Pancreas (tissue), 10 donors: ENCODE measurements at places on chromosomes 4 and X. TPM values are rescaled to one million over a fixed set of nuclear protein-coding genes. Genes with fewer than 3 reads are reported as not detected.

- no peak for DNase-seq
Observed at GRCh38 chr4:76585272-76585671, 150.2 kb downstream of the SHROOM3 start.

DNA sequence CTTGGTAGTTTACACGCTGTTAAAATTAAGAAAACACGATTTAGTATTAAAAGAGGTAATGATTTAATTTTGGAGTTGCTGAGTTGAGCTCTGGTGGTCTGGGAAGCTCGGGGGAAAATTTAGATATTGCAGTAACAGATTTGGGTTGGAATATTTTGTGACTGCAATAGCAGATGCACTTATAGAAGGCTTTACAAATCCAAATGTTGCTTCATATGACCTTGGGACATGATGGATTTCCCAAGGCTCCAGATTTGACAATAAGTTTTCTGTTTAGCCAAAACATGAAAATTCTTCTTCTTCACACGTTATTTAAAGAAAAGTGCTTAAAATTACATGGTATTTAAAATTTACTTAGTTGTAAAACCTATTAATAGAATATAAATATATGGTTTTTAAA is 302.0 kb downstream of the SPRY1 start:
- no peak for DNase-seq

GRCh38 chrX:19721726-19722370 is 165.6 kb downstream of the SH3KBP1 start:
- no peak for DNase-seq

NHS gene
- 0.19 TPM for total RNA-seq

DNA sequence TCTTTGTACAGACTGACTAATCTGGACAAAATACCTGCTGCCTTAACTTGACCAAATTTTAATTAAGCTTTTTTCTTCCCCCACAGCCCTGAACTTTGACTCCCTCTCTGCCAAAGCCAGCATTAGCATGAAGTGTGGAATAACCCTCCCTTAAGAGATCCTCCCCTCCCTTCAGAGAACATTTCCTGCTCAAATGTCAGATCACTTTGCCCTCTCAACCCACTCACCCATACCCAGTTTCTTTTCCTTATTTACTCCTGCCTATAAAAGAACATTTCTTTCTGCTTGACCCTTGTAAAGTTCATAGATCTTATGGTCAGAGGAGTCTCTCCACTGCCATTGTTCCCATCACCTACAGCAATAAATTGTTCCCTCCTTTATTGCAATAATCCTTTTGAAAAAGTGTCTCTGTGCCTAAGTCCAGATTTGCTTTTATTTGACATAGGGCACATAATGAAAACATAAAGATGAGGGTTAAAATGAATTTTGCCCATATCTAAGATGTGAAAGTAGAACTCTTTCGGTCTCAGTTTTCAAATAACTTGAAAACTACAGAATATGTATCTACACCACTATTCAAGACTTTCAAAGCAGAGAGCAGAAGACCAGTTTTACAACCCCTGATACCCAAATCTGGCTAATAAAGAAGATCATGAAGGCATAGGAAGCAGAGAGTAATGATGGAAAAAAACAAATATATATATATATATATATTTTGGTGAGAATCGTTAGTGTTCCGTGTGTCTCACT is 289.7 kb upstream of the ANXA10 start:
- DNase-seq, result no peak

DNA sequence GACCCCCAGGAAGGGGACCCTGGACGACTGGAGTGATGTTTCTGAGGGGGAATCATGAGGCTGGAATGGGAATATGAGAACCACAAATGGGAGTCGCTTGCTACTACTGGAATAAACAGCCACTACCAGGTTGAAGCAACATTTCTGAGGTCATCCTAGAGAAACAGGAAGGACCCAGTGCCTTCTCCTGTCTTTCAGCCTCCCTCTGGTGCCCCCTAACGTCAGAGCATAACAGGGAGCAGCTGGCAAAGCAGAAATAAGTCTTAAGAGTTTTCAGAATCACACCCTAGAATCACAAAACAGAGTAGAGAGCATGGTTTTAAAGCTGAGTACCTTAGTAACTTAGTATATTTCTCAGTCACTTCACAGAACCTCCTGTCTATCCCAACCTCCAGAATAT is 347.8 kb upstream of the PITX2 start:
- no peak for DNase-seq

DNA sequence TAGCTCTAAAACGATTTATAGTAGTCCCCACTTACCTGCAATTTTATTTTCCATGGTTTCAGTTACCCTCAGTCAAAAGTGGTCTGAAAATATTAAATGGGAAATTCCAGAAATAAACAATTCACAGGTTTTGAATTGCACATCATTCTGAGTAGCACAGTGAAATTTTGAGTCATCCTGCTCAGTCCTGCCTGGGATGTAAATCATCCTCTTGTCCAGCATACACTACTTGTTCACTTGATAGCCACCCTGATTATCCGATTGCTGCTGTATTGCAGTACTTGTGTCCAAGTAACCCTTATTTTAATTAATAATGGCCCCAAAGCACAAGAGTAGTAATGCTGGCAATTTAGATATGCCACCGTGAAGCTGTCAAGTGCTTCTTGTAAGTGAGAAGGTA is 23.5 kb upstream of the BDH2 start:
- no peak for DNase-seq

SMPX gene
- total RNA-seq, result not detected

GRCh38 chrX:24168807-24169206 is 19.3 kb downstream of the ZFX start:
- DNase-seq, result no peak

DNA sequence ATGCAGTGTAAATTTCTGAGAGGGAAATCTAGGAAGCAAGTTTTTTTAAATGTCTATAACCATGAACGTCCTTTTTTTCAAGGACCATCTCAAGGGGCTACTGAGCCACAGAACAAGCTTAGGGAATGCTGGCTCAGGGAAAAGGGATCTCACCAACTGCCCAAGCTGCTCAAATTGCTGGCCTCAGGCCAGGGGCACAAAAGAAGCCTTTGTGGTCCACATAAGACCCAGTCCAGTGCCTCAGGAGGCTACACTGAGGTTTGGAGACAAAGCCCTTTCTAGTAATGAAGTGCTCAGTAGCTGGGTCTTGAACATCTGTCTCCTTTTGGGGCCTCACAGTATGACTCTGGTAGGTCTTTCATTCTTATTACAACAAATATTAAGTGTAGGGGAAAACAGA is 305.5 kb downstream of the RAB28 start:
- no peak for DNase-seq

GRCh38 chrX:107272431-107272921 is 66.1 kb downstream of the DNAAF6 start:
- no peak for DNase-seq

ARHGAP36 gene
- total RNA-seq, result not detected

PF4V1 gene
- total RNA-seq, result not detected

DNA sequence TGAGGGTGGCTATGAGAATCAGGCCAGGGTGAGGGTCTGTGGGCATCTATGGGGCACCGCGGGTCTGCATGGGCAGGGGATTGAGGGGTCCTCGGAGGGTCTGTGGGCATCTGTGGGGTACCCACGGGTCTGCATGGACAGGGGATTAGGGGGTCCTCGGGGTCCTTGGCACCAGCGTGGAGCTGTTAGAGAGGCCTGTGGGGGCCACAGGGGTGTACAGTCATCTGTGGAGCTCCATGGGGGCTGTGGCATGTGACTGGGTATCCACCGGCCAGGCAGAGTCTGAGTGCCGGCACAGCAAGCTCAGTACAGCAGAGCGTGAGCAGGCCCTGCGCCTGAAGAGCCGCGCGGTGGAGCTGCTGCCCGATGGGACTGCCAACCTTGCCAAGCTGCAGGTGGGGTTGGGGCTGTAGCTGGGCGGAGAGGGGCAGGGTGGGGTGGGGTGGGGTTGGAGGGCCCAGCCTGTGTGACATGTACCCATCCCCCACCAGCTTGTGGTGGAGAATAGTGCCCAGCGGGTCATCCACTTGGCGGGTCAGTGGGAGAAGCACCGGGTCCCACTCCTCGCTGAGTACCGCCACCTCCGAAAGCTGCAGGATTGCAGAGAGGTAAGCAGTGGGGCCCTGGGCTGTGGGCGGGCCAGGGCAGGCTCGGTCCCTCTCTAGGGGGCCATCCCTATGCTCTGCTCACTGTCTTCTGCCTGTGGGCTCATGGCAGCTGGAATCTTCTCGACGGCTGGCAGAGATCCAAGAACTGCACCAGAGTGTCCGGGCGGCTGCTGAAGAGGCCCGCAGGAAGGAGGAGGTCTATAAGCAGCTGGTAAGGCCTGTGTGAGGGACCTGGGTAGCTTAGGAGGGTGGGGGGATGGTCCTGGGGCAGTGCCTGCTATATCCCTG is 12.9 kb downstream of the CCDC22 start:
- no peak for DNase-seq

DNA sequence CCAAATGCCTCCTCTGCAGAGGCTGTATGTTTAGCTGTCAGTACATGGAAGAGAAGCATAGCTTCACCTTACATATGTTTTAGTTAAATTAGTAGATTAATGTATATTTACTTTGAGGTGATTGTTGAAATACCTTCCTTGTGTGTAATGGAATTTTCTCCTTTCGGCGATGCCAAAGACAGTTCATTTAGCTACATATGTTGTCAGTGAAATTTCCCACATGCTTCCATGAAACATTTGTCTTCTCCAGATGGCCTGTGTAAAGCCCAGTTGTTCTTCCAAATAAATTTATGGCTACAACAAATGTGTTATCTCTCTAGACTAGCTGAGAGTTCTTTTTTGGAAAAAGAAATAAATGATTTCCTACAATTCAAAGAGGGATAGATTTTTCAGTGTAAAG is 95.2 kb downstream of the GPAT3 start:
- DNase-seq, result no peak

DNA sequence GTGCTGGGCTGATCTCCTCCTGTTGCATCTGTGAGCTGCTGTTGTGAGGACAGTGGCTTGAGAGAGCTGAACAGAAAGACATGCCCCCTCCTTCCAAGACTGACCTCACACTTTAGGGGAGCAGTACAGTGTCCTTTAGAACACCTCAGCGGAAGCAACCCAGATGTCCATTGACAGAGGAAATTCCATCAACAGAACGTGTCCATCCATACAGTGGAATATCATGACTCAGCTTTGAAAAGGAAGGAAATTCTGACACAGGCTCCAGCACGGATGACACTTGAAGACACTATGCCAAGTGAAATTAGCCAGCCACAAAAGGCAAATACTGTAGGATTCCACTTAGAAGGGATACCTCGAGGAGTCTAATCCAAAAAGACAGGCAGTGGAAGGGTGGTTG is 103.5 kb downstream of the GPR143 start:
- no peak for DNase-seq
